ENCODE measurements at places on chromosomes 3 and 15.

GRCh38 chr15:23912191-23912590, 225.1 kb upstream of the NDN start:
- no peak overlapping the region for H3K4me3 ChIP-seq
- no peaks in the 10 kb centered on the region for H3K4me1 ChIP-seq

- DNase-seq: no peak
- H3K36me3 ChIP-seq: no peaks in the 10 kb centered on the region
- H3K4me1 ChIP-seq: no peaks in the 10 kb centered on the region
- no peak overlapping the region for H3K27ac ChIP-seq
Measured at GRCh38 chr3:14410106-14410502, 7.7 kb downstream of the SLC6A6 start.

DNA sequence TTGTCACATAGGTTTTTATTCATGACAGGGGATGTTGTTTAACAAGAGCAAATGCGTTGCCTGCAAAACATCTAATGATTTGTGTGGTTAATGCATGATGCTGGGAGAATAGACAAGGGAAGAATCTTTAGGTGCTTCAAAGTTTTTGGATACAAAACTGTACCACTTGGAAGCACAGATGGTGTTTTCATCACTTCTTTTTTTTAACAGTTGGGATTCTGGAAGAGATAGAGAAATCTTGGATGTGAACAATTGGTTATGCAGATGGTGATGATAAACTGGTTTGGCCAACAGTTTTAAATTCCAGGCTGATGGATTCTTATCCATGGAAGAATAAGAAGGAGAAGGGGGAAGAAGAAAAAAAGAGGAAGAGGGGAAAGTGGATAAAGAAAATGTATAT, 379.4 kb downstream of the KCNH8 start:
- no peak overlapping the region for H3K4me3 ChIP-seq
- H3K4me1 ChIP-seq: no peaks in the 10 kb centered on the region
- no peaks in the 10 kb centered on the region for H3K27me3 ChIP-seq
- H3K27ac ChIP-seq: no peak overlapping the region
- no peak for DNase-seq
- H3K36me3 ChIP-seq: no peaks in the 10 kb centered on the region

- H3K4me1 ChIP-seq: peaks cover 2% of the 10 kb centered on the region
- no peak overlapping the region for H3K27ac ChIP-seq
- no peak for DNase-seq
- H3K36me3 ChIP-seq: no peaks in the 10 kb centered on the region
- no peaks in the 10 kb centered on the region for H3K27me3 ChIP-seq
- no peak overlapping the region for H3K4me3 ChIP-seq
Measured at GRCh38 chr3:105809208-105809888, 59.5 kb downstream of the CBLB start.

DNA sequence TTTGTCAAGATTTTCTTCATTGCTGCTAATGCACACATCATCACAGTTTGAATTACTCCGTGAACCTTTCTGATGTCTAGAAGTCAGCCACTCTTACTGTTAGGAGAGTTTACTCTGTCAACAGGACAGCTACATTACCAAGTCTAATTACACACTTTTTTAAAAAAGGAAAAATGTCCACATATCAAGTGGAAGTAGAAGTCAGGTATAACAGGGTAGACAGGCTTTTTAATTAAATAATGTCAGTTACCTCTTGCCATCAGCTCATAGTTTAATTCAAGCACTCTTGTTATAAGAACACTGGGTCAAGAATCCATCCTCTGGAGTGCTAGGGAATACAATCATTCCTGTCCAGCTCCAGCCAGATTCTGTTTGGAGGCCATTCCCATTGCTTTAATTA, 232.8 kb downstream of the TAFA4 start:
- H3K36me3 ChIP-seq: no peaks in the 10 kb centered on the region
- no peaks in the 10 kb centered on the region for H3K4me1 ChIP-seq

DNA sequence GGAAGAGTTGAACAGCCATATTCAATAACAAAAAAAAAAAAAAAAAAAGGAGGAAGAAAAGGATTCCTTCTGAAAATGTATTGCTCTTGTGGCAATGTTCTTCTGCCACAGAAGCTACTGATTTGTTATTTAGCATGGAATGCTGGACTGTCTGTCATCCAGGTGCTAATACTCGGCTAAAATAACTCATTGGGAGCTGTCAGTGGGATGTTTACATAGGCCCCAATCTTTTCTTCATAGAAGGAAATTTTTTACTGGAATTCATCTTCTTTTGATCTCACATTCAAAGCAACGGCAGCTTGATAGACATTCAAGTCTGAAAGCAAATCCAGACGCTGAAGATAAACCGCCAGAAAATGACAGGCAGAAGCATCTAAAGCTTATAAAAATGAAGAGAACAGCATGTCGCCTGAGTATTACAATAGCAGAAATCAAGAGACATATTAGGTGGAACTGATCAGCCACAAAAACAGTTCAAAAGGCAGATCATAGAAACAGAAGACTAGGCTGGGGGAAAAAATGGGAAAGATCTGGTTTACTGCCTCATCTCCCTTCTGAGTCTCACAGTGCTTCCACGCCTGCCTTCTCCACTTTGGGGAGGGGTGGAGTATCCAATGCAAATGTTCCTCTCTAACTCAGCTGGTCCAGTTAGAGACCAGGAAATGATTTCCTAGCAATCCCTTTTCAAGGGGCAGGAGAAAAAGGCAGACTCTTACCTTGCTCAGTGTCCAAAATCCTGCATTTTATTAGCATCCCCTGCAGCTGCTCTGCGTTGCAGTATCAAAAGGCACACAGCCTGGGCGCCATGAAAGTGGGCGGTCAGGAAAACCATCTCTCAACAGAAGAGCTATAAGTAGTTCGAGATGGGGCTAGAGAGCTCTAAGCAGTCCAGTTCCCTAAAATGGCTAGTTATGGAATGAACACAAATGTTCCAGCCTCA, 451.9 kb downstream of the FOXP1 start:
- H3K27ac ChIP-seq: peak overlapping the region; percentile 95
- no peaks in the 10 kb centered on the region for H3K36me3 ChIP-seq
- DNase-seq: no peak
- no peaks in the 10 kb centered on the region for H3K27me3 ChIP-seq

DNA sequence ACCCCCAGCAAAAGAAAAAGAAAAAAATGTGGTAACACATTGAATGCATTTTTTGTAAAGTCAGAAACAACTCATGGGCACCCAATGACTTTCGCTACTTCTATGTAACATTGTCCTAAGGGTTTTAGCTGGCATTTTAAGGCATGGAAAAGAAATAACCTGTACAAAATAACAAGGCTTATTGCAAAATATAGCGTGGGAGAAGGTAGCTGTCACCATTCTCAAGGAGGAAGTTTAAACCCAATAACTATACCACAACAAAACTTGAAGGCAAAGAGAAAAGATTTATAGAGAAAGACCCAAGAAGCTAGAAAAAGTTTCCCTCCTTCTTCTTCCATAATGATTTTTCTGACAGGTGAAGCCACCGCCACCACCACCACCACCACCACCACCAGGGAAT, 55.7 kb upstream of the ACP3 start:
- DNase-seq: no peak
- H3K27me3 ChIP-seq: no peaks in the 10 kb centered on the region
- no peak overlapping the region for H3K4me3 ChIP-seq
- no peaks in the 10 kb centered on the region for H3K4me1 ChIP-seq
- no peaks in the 10 kb centered on the region for H3K36me3 ChIP-seq
- no peak overlapping the region for H3K27ac ChIP-seq

Measured in right lobe of liver (tissue), 6 donors.